ENCODE measurements at places on chromosomes 5 and 9.

- no peak for DNase-seq
Observed at GRCh38 chr9:124110307-124110915, 98.8 kb downstream of the LHX2 start.

DNA sequence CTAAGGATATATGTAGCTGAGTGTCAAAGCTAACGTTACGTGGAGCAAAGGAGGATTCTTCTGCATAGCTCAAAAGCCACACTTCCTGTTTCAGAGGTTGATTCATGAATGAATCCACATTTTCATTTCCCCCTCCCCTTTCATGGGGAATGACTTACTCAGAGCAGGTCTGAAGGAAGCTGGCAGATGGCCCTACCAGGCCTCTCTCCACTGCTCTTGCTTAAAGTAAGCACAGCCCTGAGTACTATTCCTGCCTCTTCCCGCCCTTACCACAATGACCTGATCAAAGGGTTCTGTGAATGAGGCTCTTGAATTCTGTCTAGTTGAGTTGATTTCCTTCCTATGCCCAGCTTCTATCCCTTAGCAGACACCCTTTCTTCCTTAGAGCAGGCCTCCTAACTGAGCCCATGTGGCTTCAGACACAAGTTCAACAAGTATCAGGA is 6.3 kb downstream of the IGIP start:
- no peak for DNase-seq

DNA sequence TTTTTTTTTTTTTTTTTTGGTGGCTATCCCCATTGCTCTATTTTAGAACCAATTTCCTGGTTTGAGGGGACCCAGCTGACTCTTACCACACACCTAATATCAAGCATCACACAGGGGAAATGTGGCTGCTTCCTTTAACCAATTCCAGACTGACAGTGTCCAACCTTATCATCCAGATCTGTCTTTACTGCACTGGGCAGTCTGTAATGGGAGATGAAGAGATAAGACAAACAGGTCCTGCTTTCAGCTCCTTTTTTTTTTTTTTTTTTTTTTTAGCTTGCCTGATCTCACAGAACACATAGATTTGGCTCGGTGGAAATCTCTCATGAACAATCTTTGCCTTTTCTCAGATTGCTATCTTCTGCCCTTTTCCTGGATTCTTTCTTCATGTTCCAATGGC is 198.8 kb upstream of the TYRP1 start:
- no peak for DNase-seq

DNA sequence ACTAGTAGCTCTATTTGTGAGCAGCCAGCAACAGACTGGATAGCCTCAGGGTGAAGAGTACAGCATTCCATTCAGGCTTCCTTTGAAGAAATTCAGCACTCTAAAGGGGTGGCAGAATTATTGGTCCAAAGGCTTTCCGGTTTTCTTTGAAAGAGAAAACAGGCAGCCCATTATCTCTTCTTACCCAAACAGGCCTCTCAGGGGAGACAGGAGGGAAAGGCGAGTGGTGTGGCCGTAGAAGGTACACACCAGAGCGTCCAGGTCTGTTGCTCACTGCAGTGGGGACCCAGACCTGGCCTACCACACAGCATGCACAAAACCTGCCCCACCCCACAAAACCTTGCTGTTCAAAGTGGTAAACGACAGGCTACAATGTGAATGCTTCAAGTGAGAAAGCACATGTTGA is 83.3 kb downstream of the ZNF608 start:
- no peak for DNase-seq

DNA sequence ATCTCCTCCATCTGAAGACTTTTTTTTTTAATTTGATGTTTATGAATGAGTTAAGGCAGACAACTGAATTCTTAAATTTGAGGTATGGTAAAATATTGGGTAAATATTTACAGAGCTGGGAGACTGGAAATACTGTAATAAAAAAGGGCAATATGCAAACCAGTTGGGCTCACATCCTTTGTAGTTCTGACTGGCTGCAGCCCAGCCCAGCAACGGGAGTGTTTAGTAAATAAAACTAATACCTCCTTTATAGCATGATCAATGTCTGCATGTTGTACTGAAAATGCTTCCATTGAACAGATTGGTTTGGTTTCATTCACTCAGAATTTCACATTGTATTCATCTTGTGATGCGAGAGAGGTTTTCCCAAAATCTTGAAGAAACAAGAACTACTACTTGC is 365.0 kb downstream of the DMRT2 start:
- DNase-seq, result no peak

DNA sequence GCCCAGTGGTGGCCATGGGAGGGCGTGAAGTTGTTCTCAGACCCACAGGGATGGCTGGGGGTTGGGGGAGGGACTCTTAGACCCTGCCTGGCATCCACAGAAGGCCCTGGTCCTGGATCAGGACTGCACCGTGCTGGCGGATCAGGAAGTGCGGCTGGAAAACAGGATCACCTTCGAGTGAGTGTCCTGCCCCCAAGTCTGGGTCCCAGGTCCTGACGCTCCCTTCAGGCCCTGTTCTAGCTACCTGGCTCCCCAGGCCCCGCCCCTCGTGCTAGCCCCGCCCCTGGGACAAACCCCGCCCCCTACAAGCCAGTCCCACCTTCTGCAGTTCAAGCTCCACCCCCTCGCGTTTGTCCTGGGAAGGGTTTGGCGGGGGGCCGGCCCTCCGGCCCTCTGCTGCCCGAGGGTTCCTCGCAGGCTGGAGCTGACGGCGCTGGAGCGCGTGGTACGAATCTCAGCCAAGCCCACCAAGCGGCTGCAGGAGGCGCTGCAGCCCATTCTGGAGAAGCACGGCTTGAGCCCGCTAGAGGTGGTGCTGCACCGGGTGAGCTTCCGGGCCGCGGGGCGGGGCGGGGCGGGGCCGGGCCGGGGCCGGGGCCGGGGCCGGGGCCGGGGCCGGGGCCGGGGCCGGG is 12.9 kb downstream of the RGS14 start:
- no peak for DNase-seq

DNA sequence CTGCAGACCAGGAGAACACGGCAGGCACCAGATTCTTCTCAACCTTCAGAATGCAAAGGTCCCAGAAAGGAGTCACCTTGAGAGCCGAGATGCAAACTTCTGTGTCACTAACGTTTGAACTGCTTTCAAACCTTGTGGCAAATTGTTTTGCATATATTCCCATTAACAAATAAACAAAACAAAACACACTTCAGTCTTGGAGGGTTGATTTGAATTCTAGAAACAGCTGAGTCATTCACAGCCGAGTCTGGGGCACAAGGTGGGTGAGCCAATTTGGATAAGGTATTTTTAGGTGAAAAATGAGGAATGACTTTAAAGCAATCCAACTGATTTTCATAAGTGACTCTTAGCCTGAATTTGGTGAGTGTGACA is 38.8 kb upstream of the ANKRD33B start:
- no peak for DNase-seq

DNA sequence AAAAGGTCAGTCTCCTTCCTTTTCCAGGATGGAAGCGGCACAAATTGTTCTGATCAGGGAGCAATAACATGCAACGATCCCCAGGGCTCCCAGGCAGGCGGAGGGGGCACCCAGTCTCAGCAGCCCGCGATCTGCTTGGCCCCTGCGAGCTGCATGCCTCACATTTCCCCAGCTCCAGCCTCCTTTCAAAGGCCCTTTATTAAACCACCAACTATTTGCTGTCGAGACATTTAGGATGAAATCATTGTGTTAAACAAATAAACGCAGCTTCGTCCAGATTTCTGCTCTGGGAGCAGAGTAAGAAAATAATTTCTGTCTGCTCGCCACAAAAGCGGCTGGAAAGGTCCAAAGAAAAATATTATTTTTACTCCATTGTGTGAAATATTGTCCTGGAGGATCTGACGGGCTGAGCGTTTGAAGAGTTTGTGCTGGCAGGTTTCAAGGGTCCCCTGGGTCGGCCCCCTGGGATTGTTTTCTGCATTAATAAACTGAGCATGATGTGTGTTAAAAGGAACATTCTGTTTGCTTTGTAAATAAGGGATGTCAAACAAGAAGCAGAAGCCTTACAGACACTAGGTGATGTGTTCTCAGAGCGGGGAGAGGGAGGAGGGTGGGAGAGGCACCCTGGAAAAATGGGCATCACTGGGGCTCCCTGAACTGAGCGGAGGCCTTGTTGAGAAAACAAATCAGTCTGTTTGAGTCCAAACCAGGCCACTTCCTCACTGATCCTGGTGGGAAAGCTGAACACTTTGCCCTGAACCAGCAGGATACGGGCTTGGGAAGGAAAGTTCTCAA is 110.1 kb downstream of the FOXD1 start:
- DNase-seq, result no peak

DNA sequence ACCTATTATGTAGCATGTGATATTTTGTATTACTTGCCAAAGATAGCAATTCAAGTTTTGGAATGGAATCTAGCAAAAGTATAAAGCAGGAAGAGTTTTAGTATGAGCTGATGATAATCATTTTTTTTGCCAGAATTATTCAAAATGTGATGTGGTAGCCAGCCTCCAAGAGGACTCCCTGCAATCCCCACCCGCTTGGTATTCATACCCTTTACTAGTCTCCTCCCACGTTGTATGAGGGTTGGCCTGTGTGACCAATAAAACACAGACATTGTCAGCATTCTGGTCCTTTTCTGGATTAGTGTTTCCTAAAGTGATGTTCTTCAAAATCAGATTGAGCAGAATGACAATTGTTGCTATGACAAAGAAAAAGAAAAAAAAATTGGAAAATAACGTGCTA is 63.8 kb downstream of the TARS1 start:
- no peak for DNase-seq

GRCh38 chr9:113528088-113528487 is 64.6 kb downstream of the RGS3 start:
- DNase-seq, result no peak

DNA sequence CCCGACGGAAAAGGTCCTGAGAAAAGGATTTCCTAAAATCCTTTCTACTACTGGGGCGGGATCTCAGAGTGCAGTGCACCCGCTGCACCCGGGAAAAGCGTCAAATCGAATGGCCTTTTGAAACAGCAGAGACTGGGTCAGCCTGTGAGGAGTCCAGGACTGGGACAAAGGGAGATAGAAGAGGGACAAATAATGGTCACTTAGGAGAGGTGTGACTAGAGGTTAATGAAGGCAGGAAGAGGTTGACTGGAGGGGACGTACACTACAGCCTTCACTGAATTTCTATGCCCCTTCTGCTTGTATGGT is 1.5 kb downstream of the PLPPR1 start:
- DNase-seq, result no peak

DNA sequence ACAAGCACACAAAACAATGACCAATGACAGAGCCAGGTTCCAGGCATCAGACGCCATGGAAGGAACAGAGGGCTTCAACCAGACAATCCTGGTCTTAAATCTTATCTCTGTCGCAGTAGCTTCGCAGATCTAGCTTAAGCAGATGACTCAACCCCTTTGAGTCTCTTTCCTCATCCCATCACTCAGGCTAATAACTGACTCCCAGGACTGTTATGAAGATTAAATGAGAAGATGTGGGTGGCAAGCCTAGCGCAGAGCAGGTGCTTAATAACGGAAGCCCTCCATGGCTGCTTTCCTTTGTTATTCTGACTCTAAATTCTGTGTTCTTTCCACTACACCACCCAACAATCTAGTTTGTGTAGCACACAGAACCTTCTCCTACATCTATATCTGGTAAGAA is 110.9 kb downstream of the SLC24A2 start:
- no peak for DNase-seq

- DNase-seq, result no peak
Observed at GRCh38 chr5:72293495-72294055, 26.5 kb downstream of the MRPS27 start.

DNA sequence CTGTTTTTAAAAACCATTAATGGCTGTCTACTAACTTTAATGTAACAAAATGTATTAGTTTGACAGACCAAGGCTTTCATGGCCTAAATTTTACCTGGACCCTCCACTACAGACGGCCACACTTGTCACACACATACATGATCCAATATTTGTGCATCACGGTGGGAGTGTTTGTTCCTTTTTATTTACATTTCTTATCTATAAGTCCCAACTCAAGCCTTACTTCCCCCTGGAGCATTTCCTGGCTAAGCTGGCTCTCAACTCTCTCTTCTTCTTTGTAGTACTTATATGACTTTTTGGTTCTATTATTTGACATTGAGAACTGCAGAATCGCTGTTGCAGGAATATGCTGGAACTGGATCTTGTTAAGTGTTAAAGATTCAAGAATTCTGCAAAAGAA is 534.4 kb downstream of the RAB3C start:
- no peak for DNase-seq

- no peak for DNase-seq
Observed at GRCh38 chr5:25419684-25420083, 774.9 kb upstream of the CDH10 start.

GRCh38 chr5:168308976-168309598 is 17.6 kb downstream of the WWC1 start:
- DNase-seq, result no peak

DNA sequence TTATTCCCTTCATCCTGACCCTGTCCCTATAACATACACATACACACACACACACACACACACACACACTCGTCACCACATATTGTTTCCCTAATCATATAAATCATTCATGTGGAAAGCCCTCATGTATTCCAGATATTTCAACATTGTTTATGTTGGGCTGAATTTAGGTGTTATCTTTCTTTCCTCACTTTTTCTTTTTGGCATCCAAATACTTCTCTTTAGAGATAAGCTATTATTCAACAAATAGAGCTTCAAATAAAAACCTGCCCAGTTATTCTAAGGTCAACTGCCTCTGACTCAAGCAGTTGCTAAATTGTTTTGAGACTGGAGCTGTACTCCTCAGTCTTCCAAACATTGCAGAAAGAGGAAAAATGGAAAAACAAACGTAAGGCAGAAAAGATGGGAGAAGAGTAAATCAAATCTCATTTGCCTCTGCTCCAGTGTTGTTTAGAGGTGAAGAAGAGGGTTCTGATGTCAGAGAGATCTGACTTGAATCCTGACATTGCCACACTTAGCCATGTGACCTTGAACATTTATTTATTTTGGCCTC is 215.7 kb downstream of the GAS1 start:
- no peak for DNase-seq

GRCh38 chr5:41763081-41763480 is 107.1 kb downstream of the OXCT1 start:
- DNase-seq, result no peak

DNA sequence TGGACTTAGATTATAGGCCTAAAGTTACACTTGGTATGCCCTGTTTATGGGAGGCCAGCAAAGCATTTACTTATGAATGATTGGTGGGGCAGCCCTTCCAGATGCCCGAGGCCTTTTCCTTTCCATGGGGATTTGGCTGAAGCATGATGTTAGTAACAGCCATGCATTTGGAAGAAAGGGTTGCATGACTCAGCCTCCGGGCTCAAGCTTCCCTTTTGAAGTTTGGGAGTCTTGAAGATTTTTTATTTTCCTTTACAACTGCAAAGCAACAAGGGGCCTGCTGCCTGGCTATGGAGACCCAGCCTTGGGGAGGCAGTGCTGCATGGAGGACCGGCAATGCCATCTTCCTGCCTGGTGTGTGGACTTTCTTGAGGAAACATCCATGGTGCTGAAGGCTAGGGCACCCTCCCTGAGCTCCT is 244.7 kb downstream of the ICE1 start:
- DNase-seq, result no peak

GRCh38 chr5:175547842-175548241 is 69.5 kb downstream of the SFXN1 start:
- no peak for DNase-seq

GRCh38 chr5:127176769-127177168 is 103.5 kb upstream of the C5orf63 start:
- DNase-seq, result no peak

Data from stimulated activated CD4-positive, alpha-beta T cell treated with anti-CD3 and anti-CD28 coated beads, Interleukin-1b, Interleukin-23, amount 100 ng/mL, for 4 hours (primary cell).